ENCODE measurements at places on chromosomes 12 and 14.

- DNase-seq: no peak
Measured at GRCh38 chr14:81805785-81806184, 272.1 kb upstream of the SEL1L start.

DNA sequence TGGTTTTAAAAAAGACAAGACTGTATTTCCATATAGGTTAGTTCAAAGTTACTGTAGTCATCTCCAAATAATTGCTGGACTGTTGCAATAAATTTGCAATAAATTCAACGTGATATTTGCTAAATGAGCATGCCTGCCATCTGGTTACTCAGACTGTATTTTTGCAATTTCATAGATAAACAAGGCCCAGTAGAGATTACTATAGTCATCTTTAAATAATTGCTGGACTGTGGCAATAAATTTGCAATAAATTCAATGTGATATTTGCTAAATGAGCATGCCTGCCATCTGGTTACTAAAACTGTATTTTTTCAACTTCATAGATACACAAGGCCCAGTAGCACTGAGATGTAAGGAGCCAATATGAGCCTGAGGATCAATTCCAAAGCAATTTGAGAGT lies 5.6 kb downstream of the NTN4 start:
- DNase-seq: no peak

DNA sequence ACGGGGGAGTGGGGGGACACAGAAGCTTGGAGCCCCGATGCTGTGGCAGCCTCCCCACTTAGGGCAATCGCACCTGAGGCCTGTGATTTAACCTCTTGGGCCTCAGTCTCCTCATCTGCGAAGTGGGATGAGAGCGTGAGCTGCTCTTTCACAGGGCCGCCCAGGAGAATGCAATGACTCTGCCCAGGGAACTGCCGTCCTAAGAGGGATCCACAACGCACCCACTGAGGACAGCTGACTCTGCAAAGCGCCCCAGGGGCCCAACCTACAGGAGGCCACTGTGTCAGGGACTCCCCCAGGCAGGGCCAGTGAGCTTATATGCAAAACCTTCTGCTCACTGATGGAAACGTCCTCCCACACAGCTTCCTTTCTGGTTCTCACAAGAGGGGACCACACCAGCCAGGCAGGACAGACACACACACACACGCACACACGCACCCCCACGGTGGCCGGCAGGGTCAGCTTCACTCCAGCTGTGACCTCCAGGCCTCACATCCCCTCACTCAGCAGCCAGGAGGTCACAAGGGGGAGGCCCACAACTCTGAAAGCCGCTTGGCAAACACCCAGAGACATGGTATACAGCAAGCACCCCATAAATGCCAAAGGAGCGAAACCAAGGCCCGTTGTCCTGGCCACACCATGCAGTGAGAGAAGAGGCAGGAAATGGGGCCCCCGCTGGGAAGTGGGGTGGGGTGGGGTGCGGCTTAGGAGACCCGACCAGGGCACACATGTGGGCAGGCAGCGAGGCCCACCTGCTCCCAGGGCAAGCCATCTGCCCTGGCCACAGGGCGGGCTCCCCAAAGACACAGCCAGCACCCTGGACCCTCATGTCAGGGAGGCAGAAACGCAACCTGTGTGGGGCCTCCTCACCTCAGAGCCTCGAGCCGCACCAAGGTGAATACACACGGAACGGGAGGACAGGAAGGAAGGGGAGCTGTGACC lies 73.3 kb downstream of the NCOR2 start:
- no peak for DNase-seq

- DNase-seq: no peak
Measured at GRCh38 chr12:93109551-93110203, 180.6 kb upstream of the EEA1 start.

- DNase-seq: peak; percentile 15
Measured at GRCh38 chr14:23321572-23322547, 603 bp downstream of the PABPN1 start.

DNA sequence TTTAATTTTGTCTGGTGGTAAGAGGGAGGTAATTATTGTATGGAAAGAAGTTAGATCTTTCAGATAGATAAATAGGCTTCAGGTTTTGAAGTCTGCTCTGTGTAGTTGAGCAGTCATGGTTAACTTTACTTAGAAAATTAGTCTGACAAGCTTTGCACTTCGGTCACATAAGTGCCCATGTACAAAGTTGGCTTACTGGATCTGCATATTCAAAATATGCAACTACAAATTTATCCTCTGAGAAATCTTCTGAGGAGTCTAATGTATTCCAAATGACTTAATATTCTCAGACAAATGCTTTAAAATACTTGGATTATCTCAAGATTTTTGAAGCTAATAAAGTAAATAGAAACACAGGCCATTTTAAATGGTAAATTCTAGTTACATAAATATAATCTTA lies 61.2 kb downstream of the ETNK1 start:
- no peak for DNase-seq

DNA sequence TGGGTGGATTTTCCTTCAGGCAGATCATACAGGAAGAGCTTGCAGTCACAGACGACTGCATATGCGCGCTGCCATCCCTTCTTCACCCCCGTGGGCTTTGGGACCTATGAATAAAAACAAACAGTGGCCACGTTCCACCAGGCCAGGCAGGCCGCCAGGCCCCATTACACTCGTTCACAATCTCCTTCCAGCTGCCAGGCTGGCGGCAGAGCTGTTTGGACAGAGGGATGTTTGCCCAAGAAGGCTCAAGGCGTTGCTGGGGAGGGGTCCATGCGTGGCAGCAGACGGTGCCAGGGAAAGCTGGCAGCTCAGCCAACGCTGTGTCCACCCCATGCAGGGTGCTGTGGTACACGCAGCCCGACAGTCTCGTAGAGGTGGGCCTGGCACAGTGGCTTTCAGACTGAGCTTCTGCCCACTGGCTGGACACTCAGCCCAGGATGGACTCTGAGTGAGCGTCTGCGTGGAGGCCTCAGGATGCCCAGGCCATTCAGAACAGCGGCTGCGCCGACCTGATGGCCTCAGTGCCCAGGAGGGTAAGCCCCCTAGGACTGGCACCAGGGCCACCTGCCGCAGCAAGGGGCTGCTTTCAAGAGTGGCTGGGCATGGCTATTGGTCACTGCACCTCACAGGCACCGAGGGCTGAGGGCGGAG lies 27.5 kb downstream of the AMN start:
- DNase-seq: no peak

DNA sequence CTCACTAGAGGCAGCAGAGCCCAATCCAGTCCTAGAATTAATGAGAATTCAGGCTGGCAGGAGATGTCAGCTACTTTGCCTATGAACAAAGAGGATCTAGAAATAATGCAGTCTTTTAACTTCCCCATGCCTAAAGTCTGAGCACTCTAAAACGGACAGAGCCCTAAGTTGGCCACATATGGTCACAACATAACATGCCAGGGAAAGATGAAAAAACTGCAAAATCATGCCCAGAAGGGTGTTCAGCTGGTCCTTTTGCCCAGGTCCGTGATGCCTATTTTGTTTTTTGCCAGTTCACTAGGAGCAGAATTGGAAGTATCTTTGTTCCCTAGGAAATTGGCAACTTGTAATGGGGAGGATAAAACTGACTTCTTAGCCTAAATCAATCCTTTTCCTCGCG lies 20.3 kb upstream of the LMNTD1 start:
- DNase-seq: no peak

- DNase-seq: no peak
Measured at GRCh38 chr12:21911832-21912231, 29.4 kb downstream of the ABCC9 start.

DNA sequence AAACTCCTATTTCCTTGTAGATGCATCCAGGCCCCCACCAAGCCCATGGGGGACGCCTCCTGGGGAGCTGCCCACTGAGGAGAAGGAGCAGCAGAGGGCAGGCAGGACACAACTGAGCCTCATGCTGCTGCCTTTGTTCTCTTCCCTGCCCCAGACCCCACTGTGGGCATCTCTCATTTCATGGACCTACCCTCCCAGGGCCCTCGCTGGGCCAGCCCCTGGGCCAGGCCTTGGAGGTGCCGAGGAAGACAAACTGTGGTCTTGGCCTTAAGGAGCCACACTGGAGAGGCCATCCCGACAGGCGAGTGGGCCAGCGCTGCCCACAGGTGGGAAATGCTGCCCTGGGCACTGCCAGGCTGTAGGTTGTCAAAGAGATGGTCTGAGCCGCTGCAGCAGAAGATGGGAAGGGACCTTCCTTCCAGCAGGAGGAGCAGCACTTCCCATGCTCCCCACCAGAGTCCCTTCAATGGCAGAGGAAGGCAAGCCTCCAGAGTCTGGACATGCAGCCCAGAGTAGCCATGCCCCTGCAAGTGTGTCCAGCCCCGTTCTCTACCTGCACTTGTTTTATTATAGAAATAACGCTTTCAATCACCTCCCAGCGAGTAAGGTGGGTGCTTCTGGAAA lies 147.4 kb downstream of the BCL11B start:
- no peak for DNase-seq

- no peak for DNase-seq
Measured at GRCh38 chr12:118494776-118495175, 118.4 kb downstream of the SUDS3 start.

- no peak for DNase-seq
Measured at GRCh38 chr14:32407130-32407529, 78.0 kb downstream of the AKAP6 start.

GRCh38 chr14:106551265-106551664 lies 1024.9 kb downstream of the TMEM121 start:
- DNase-seq: no peak

DNA sequence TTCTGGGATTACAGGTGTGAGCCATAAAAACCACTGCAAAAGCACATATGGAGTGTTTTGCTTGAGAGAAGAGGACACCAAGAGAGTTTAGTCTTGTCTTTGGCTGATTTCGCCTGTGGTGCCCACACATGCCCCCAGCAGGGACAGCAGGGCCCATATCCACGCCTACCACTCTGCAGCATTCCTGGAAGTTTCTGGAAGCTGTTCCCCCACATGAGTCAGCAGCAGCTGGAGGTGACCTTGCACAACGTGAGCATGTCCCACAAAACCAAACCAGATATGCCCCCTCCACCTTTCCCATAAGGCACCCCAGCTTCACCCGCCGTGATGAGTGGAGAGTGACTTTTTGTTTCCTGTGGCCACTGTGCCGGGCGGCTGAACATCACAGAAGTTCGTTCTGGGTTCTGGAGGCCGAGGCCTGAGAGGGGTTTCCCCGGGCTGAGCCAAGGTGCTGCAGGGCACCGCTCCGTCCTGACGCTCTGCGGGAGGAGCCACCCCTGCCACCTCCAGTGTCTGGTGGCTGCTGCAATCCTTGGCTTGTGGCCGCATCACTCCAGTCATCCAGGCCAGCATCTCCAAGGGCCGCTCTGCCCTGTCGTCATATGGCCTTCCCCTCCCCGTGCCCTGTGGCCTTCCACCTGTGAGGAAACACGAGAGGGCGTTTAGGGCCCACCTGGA lies 4.7 kb downstream of the ASPG start:
- DNase-seq: no peak

DNA sequence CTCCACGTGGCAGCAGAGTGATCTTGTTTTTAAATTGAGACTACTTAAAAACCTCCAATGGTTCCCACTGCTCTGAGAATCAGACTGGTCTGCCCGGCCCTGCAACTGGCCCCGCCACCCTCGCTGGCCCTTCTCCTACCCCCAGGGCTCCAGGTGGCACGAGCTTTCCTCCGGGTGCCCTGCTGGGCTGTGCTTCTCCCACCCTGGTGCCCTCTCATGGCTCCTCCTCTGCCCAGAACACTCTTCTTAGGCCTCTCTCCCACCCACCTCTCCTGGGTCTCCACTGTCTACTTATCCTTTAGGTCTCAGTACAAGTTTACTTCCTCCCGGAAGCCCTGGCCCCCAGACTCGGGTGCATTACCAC lies 26.5 kb downstream of the CCDC92 start:
- no peak for DNase-seq

DNA sequence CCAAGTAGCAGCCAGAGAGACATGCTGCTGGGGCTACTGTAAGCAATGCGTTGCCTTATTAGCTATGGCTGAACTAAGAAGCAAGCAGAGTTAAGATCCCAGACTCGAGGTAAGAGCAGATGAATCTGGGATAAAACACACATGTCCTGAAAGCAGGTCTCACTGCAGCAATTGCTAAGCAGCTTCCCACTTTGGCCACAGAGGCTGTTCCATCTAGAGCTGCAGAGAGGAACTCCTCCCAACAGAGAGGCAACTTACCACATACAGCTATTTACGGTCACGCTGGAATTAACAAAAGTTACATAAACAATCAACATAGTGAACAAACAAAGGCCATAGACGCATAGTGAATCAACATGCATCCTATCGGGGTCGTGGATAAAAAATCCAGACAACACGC lies 90.2 kb downstream of the KSR2 start:
- no peak for DNase-seq

DNA sequence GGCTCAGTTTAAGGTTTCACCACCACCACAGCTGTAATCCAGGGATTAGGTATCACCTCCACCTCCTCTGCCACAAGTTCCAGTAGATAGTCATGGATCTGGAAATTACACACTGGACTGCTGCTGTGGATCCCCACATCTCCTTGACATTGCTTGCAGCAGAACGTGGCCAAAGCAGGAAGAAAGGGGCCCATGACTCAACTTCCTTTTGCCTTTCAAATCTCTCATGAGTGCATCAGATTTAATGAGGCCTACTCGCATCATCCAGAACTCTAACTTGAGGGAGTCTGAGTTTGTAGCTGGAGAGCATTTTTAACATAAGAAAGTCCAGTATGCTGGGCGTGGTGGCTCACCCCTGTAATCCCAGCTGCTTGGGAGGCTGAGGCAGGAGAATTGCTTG lies 29.2 kb upstream of the TMED10 start:
- DNase-seq: no peak

DNA sequence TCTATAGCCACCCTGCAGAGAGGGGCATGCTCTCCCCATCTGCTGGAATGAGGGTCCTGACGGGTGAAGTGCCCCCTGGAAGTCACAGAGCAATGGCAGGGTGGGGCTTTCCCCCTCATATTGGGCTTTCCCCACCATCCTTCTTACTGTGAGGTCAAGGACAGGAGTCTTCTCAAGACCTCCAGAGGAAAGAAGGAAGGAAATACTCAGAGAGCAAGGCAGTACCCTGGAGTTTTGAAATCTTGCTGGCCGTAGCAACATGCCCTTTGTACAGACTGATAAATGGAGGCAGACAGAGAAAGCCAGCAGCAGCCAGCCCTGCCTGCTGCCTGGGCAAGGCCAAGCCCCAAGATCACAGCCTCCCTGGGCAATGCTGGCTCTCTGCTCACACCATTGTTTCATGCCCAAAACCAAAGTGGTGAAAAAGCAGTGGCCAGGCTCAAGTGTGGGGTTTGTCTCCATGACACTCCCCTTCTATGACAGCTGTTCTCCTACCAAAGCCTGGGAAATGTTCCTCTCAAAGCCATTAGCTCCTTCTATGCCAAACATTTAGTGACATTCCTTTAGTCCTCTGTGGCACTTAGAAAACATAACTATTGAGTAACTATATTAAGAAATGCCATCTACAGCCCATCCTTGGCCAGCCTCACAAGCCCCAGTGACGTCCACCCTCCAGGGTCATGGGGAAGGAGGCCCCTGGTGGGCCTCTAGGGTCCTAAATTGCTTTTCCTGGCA lies 13.2 kb upstream of the ITPK1 start:
- no peak for DNase-seq

GRCh38 chr12:78802593-78802992 lies 62.0 kb upstream of the SYT1 start:
- no peak for DNase-seq

- no peak for DNase-seq
Measured at GRCh38 chr12:51889216-51890132, 1.6 kb downstream of the ANKRD33 start.

GRCh38 chr14:74140374-74140850 lies 55.7 kb downstream of the LIN52 start:
- DNase-seq: peak; percentile 90
